ACHN (cell line): ENCODE measurements at places on chromosomes 3 and 15.

GRCh38 chr3:146250449-146251382, at the start of gene PLSCR4:
TSS of gene PLSCR4 (minus strand) at chr3:146251105. CDS start at chr3:146222071, 29,034 bp downstream.
- DNase-seq, result peak; percentile 71

DNA sequence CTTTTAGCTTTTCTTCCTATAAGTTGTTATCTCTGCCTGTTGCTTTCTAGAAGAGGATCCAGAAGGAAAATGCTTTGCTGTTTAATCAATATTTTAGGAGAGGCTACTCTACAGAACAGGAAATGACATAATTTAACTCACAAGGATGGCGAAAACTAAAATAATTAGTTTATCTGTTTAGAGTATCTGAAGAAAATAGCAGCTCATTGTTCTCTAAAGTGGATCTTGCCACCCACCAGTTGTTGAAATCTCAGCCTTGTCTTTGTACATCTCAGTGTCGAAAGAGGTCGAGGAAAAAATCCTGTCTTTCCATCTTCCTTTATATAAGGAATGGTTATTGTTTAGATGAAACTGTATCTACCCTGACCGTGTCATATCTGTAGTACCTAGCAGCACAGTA, 126.6 kb downstream of the ZNF609 start:
- DNase-seq, result no peak

GRCh38 chr3:139124197-139124596, 79.5 kb upstream of the PRR23C start:
- DNase-seq, result no peak

GRCh38 chr3:122787872-122788271, 5.8 kb downstream of the HSPBAP1 start:
- no peak for DNase-seq

DNA sequence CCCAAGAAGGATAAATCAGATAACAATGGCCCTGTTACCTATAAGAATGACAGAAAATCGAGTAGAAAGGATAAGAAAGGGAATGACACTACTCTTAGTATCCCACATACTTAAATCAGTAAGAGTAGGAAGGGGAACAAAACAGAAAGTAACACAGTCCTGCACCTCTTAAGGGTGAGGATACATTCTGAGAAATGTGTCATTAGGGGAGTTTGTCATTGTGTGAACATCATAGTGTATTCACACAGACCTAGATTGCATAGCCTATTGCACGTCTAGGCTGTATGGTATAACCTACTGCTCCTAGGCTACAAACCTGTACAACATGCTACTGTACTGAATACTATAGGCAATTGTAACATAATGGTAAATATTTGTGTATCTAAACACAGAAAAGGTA, 142.6 kb downstream of the PLCH1 start:
- no peak for DNase-seq
